Hematopoietic multipotent progenitor cell treated with erythropoietin and hydrocortisone succinate and interleukin-3 and kit ligand, for 6 days (in vitro differentiated cells): ENCODE measurements at places on chromosomes 16 and 17.
A peak's percentile ranks its signal among the peaks of the same experiment; 100 is the strongest.

DNA sequence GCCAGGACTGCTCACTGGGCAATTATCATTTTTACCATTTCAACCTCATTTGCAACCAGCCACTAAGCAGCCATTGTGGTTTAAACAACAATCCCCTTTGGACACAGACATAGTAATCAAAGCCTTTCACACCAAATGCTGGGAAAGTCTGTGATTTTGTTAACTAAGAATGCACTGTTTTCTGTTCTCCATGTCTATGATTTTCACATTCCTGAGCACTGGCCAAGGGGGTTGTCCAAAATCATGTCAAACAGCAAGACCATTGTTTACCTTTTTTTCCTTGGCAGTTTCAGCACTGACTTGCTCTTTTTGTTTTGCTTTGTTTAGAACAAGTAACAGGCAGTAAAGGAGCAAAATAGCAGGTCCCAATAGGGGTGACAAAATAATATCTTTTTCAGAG lies 106.3 kb upstream of the SIAH1 start:
- DNase-seq = no peak

- no peak for DNase-seq
Observed at GRCh38 chr17:53039981-53040380, 782.7 kb upstream of the KIF2B start.

DNA sequence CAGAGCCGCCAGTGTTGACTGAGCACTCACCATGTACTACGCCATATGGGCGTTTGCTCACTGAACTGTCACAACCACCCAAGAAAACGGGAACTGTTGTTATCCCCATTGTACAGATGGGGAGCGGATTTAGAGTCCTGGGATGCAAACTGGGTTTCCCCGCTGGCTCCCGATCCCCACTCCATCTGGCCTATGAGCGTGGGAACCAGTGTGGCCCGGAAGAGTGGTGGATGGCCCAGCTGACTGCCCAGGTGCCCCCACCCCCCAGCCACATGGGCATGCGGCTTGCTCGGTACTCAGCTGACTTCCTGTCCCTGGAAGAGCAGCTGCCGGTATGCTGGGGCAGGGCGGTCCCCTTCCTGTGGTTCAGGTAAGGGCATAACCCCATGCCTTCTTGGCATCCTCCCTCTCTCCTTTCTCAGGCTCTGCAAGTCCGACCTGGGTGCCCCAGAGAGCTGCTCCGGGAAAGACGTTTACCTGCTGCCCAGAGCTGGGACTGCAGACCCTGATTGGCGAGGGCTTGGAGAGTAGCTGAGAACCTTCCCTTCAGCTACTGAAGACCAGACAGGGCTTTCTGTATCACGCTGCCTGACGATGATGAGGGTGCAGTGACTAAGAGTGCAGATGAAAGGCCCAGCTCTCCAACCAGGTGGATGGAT lies 16.2 kb downstream of the SOCS3 start:
- DNase-seq = no peak

DNA sequence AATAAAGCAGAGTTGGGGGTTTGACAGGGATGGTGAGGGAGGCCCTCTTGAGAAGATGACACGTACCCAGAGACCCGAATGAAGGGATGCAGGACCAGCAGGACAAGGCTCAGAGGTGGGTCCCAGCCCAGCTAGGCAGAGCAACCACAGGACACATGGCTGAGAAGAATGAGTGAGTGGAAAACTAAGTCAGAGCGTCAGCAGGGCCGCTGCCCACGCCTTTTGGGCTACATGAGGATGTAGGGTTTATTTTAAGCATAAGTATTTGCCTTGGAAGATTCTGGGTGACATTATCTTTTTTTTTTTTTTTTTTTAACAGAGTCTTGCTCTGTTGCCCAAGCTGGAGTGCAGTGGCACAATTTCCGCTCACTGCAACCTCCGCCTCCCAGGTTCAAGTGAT lies 176.0 kb downstream of the TMEM132E start:
- DNase-seq = no peak

- DNase-seq = no peak
Observed at GRCh38 chr16:8342276-8342675, 248.0 kb downstream of the TMEM114 start.

DNA sequence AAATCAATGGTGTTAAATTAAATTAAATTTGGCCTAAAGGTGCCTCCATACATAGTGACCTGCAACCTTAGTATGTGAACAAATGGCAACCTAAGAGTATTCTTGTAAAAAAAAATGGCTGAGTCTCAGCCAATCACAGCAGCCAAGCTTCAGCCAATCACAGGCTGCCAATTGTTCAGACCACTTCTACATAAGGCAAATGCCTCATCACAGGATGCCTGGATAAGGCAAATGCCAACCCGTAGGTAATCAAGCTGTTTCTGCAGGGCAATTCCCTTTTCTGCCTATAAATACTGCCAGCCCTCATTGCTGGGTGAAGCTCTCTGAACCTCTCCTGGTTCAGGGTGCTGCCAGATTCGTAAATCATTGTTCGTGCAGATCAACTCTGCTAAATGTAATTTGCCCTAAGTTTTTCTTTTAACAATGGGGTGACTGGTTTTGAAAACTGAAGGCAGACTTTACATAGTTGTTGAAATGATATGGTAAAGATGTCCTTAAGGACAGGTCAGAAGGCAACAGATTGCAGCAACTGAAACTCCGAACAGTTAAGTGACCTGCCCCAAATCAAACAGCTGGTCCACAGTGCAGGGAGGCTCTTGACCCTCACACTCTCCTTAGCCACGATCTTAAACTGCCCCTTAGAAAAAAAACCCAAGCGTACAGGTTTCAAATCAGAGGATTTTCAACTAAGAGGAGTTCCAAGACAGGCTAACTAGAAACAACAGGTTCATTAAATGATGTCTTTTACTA lies 50.3 kb downstream of the N4BP1 start:
- DNase-seq = peak; percentile 31

GRCh38 chr17:5509482-5509881 lies 23.1 kb downstream of the MIS12 start:
- DNase-seq = no peak

DNA sequence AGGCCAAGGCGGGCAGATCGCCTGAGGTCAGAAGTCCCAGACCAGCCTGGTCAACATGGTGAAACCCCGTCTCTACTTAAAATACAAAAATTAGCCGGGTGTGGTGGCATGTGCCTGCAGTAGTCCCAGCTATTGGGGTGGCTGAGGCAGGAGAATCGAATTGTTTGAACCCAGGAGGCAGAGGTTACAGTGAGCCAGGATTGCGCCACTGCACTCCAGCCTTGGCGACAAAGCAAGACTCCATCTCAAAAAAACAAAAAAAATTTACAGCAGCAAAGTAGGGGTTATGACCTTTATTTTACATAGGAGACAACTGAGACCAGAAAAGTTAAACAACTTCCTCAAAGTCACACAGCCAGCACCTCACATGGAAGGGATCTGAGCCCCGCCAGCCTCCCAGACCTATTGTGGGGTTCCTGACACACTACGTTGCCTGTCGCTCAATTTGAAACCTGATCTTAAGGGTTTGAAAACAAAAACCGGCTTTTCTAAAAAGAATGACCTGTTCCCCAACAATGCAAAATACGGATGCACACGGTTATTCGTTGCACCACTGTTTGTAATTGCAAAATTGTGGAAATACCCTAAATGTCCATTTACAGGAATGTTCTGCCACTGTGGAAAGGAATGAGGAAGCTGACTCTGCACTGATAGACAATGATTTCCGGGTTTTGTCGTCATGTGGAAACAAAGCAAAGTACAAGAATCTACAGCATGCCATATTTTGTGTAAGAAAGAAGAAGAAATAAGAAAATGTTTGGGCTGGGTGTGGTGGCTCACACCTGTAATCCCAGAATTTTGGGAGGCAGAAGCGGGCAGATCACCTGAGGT lies 77.2 kb downstream of the CNGB1 start:
- peak; percentile 44 for DNase-seq

GRCh38 chr16:20784204-20784603 lies 20.4 kb downstream of the ACSM3 start:
- no peak for DNase-seq

GRCh38 chr16:67169642-67170167 lies 633 bp upstream of the NOL3 start:
- peak; percentile 60 for DNase-seq

DNA sequence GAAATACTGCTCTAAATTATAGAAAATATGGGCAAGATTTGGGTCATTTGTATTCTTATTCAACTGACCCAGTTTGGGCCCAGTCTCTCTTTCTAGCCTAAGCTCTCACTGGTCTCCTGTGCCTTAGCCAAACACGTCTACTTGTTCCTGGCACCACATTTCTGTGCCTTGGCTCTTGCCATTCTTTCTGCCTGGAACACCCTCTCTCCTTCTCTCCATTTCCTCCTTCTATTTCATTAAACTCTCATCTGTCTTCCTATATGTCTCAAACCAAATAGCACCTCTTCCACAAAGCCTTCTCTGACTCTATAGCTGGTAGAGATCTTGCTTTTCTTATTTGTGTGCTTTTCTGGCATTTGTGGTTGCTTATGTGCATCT lies 37.7 kb upstream of the NUFIP2 start:
- DNase-seq = no peak

DNA sequence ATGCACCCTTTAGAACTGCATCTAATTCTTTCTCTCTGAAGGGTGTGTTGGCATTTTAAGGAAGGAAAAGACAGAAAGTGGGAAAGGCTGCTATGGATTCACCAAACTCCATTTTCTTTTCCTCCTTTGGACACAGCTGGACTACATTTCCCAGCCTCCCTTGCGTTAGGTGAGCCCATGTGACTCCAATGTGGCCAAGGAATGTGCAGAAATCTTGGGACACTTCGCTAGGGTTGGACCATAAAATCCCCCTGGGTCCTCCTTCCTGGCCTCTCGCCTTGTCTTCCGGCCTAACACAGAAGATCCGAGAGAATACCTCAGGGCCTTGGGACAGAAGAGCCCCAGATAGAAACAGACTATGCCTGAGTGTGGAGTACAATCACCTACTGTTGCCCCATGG lies 56.3 kb downstream of the ABCC12 start:
- no peak for DNase-seq

GRCh38 chr16:9077091-9077809 lies 14.2 kb upstream of the HAPSTR1 start:
- peak; percentile 51 for DNase-seq

- no peak for DNase-seq
Observed at GRCh38 chr17:35709874-35710273, 21.6 kb upstream of the RASL10B start.

GRCh38 chr16:85209526-85210121 lies 97.4 kb upstream of the CIBAR2 start:
- DNase-seq = no peak

DNA sequence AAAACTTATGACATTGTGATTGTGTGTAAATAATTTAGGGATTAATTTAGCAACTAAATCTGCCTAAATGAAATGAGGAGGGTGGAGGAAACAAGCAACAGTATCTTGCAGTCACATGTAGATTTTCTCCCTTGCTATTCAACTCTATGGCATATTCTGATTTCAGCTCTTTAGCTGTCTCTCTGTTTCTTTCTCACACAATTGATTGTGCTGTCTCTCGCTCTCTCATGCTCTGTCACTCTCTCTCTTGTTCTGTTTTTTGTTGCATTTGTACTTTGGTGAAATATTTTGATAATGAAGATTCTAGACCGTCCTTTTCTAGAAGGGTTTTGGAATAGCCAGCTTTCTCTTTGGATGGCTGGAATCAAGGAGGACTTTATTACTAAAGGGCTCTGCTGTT lies 70.6 kb downstream of the BCAS3 start:
- no peak for DNase-seq

DNA sequence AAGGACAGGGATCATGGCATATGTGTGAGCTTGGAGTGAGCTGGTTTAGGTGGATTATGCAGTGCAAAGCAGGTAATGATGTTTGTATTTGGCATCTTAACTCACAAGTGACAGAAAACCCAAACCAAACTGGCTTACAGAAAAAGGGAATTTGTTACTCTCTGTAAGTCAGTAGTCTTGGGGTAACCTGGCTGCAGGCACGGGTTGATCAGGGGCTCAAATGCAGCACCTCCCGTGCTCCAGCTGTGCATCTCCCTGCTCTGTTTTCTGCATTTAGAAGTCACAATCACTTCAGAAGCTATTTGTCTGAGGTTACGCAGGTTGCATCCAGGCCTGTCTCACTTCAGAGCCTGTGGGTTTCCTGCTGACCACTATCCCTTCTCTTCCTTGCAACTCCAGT lies 354.3 kb downstream of the CPPED1 start:
- DNase-seq = no peak

DNA sequence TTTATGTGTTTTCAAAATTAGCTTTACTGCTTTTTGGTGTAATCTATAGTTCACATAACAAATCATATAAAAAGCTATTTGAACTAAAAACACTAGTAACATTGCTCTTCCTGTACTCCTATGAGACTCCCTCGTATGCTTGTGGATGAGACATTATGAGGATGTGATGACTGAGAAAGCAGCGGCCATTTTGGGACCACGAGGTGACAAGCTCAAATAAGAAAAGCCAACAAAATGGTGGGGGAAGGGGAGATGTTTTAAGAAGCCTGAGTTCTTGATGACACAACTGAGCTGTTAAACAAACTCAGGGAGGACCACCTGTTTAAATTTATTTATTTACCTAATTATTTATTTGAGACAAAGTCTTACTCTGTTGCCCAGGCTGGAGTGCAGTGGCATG lies 4.5 kb downstream of the CCL18 start:
- peak; percentile 28 for DNase-seq

DNA sequence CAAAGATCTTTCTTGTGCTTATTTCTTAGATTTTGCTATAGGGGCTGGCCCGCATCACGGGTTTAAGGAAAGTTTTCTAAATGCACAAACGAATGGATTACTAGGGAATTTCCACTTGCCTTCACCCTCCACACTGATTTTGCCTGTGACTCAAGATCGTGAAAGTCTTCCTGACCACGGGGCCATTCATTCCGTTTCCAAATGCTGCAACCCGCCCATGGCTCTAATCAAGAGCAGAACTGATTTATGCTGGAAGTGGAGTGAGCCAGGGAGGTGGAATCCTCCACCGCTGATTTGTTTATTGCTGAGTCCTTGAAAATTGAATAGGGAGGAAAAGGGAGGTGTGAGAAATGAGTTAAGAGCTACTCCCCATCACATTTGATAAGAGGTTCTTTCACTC lies 52.4 kb downstream of the CA10 start:
- no peak for DNase-seq

DNA sequence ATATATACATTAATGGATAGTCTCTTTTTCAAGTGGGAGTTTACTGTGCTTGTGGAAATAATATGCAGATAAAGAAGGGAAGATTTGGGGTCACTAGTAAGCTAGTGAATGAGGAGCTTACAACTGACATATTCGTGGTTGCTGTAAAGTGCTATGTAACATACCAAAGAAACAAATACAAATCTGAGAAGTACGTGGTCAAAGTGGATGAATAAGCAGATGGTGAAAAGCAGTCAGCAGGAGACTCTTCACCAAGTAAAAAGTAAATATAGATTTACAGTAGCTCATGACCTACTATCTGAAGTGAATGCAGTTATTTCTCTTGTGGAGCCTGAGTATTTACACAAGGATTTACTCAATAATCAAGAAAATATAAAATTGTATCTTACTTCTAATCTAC lies 136.6 kb upstream of the ELAC2 start:
- DNase-seq = no peak
